ENCODE measurements at places on chromosomes 3 and 15.
A peak's percentile ranks its signal among the peaks of the same experiment; 100 is the strongest.

DNA sequence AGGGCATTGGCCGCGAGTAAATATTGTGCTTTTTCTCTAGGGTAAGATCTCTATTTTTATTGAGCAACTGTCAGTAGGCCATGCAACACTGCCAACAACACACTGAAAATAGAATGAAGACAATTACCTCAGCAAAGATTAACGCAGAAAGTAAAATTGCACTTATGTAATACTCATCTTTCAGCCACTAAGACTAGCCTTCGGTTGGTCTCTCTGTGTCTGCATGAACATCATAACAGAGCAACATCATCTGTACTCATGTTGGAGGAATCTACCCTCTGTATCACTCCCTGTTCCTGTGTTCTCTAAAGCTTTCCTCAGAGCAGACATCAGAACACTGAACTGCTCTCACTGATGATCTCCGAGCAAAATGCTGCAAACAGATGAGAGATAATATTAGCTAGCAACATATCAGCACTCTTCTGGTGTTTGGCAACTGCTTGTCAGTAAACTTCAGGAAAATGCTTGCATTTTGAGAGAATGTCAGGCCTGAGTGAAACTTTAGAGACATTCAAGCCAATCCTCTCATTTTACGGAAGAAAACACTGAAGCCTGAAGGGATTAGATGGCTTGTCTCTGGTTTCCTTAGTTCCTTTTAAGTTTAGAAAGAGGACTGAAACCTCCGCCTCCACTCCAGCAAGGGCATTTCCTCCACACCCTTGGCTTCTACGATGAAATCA is 8.4 kb upstream of the LRRC3B start:
- no peak for DNase-seq

GRCh38 chr15:70560617-70561328 is 202.6 kb downstream of the UACA start:
- no peak for DNase-seq

- peak; percentile 42 for DNase-seq
These were observed 83.7 kb downstream of the CMSS1 start for GRCh38 chr3:99901200-99901926.

DNA sequence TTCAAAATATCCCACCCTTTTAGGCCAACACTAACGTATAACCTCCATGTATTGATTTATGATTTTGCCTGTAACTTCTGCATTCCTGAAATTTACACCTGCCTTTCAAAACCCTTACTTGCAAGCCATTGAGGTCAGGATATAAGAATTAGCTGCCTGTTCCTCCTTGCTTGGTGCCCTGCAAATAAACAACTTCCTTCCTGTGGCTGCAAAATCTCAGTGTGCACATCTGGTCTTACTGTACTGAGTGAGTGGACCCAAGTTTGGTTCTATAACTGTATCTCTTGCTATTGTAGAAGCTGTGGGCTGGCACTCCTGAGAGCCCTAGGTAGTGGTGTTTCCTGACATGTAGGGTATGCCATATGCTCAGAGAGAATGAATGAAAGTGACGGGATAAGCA is 191.1 kb upstream of the RASGRP1 start:
- DNase-seq: no peak

- no peak for DNase-seq
These were observed 4.2 kb upstream of the DAPK2 start for GRCh38 chr15:64050281-64051092.

DNA sequence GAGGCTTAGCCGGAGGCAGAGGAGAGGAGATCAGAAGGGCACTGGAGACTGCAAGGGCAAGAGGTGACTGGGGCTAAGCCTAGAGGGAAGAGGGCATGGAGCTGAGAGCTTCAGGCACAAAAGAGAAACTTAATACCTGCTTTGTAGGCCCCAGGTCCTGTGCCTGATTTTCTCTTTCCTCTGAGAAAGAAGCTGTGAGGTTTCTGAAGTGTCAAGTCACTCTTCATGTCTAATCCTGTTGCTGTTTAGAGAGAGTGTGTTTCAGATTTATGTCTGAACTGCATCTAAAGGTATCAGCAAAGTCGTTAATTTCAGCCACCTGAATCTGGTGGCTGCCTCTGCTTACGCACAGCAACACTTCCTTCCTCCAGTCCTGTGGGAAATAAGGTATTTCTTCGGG is 106.9 kb upstream of the RNU6-1 start:
- DNase-seq: no peak

- DNase-seq: peak; percentile 18
These were observed 74.4 kb upstream of the CHRNB4 start for GRCh38 chr15:78715434-78715833.

DNA sequence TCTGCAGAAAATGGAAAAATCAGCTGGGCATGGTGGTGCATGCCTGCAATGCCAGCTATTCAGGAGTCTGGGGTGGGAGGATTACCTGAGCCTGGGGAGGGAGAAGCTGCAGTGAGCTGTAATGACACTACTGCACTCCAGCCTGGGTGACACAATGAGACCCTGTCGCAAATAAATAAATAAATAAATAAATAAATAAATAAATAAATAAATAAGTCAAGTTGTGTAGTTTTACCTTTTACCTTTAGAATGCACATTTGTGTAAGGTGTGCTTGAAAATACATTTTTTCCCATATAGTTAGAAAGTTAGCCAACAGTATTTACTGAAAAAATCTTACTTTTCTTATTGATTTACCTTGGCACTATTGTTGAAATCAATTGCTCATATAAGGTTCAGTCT is 515.6 kb downstream of the NAALADL2 start:
- DNase-seq: no peak

DNA sequence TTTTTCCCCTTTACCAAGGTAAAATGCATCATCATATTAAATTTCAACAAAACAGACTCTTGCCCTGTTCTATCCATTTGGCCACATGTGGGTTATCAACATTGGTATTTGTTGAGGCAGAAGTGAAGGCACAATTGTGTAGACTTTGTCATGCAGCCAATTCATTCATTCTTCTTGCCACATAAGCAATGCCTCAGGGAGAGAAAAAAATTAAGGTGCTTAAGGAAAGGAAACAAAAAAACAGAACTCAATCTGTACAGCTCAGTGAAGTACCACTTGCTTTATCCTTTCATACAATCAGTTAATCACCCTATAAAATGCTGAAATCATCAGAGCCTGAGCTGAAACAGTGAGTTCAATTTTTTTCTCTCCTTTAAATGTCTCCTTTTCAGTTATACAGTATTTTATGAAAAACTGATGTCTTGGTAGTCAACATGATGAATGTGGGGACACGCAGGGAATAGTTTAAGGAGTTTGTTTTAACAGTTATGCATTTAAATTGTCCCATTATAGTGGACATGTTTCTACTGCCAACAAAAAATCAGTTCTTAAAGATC is 588.9 kb downstream of the MFSD1 start:
- DNase-seq: no peak

DNA sequence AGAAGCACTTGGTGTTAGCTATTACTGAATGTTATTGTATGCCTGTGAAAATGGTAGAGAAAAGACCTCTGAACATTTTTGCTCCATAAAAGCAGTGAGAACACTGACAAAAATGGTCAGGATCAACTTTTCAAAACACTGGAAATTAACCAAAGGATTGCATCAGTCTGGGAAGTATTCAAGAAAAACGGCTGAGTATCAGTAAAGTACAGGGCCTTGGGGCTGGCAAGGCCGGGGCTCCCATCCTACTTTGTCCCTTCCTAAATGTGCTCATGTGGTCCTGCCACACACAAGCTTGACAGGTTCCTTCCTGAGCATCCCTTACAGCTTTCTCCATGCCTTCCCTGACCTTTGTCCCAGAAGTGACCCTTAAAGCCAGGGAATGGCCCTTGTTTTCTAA is 84.0 kb downstream of the CFAP20DC start:
- DNase-seq: no peak

- DNase-seq: no peak
These were observed 48.8 kb downstream of the FBXO22 start for GRCh38 chr15:75952525-75952924.

GRCh38 chr3:4351872-4352271 is 48.7 kb downstream of the SETMAR start:
- no peak for DNase-seq

GRCh38 chr3:94187697-94188096 is 124.8 kb downstream of the NSUN3 start:
- DNase-seq: no peak

GRCh38 chr3:47478022-47478421 is 2.3 kb upstream of the SCAP start:
- DNase-seq: no peak

GRCh38 chr3:136626493-136626892 is 125.7 kb downstream of the STAG1 start:
- no peak for DNase-seq

DNA sequence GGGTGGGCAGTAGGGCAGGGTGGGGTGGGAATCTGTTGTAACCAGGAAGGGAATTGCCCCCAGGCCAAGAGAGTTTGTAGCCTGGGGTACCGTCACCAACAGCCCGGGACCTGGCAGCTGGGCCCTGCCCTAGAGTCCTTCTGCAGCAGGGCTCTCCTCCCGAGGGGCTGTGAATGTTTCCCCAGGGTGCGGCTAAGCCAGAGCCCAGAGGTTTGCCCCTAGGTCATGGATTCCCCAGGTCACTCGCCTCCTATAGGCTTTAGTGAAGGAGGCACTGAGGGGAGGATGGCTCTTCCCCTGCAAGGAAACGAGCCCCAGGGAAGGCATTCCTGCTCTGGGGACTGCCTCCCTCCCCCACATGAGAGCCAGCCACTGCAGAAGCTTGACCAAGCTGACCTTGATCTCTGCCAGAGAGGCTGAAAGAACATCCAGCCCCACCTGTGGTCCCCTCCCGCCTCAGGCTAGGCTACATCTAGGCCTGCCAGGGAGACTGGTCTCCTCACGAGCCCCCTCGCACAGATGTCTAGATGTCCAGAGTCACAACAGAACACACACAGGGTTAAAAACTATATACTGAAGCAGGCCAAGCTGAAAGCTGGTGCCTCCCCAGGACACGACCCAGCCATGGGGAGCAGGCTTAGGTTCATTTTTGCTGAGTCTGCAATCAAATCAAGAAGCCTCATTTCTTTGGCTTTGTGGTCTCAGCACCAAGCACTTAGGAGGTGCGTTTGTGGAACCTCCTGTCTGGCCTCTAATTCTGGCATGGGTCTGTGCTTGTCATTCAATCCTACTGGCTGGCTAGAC is 69.1 kb upstream of the TAMM41 start:
- no peak for DNase-seq

- DNase-seq: peak; percentile 12
These were observed 262.1 kb downstream of the NAALADL2 start for GRCh38 chr3:175121225-175121624.

DNA sequence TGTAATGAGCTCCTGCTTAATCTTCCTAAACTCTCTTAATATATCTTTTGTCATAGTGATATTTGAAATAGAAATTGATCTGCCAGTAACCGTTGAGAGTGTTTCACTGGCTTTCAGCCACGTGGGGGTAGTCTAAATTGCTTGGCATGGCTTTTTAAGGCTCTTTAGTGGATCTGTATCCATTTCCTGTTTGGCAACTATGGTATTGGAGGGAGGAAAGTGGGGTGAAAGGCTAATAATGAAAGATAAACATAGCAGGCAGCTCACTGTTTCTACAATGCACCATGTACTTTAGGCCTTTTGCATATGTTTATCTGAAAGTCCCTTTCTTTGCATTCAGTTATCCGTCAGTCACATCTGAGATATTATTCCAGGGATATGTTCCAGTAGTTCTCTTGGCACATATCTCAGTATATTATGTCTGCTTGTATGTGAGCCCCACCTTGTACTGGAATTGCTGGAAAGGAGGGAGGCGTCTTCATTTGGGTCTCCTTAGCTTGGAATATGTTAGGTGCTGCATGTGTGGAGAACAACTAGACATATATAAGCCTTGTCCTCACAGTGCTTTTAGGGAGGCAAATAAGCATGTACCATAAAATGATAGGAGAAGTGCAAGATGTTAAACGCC is 10.8 kb downstream of the TOPAZ1 start:
- DNase-seq: no peak

DNA sequence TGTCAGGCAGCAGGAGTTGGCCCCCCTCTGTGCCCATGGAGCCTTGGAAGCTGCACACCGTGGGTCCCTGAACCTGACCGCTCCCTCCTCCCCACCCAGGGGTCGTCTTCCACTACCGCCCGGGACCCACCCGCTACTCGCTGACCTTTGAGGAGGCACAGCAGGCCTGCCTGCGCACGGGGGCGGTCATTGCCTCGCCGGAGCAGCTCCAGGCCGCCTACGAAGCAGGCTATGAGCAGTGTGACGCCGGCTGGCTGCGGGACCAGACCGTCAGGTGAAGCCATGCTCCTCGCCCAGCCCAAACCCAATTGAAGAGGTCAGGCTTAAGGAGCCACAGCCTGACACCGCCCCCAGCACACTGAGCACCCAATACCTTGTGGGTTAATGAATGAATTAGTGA is 43.9 kb downstream of the ACAN start:
- DNase-seq: no peak

DNA sequence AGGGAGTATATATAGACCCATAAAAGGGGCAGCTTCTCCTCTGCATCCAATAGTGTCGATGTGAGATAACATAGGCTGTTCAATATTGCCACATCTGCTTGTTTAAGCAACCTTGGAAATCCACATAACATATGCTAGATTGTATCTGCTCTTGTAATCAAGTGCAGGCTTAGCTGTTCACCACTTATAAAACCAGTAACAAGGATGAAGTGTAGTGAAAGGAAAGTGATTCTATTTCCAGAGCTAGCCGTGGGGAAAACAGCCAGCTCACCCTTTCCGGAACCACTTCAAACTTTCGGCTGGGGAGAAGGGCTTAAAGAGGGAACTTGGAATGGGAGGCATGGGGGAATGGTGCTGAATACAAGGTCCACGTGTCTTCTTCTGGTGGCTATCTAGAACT is 204.0 kb downstream of the TAFA4 start:
- DNase-seq: no peak

- DNase-seq: no peak
These were observed 44.1 kb upstream of the PFN2 start for GRCh38 chr3:150014782-150015181.

- DNase-seq: no peak
These were observed 102.6 kb downstream of the ITPR1 start for GRCh38 chr3:4595710-4596113.

DNA sequence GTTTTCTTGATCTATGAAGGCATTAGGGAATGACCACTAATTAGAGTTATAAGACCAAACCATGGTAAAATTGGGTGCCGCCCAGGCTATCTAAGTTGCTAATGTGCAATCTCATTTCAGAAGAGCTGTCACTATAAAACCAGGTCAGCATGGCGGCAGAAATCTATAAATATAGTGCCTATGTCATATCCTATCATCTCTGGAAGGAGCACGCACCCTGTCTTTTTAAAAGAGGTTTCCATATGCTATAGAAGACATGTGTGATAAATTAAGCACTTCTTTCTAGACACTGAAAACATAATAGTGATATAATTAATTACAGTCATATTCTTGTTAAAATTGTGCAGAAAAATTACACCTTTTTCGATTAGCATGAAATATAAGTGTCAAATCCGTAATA is 152.0 kb upstream of the MDFIC2 start:
- DNase-seq: no peak

GRCh38 chr3:75176937-75177336 is 487.2 kb upstream of the FRG2C start:
- DNase-seq: no peak

DNA sequence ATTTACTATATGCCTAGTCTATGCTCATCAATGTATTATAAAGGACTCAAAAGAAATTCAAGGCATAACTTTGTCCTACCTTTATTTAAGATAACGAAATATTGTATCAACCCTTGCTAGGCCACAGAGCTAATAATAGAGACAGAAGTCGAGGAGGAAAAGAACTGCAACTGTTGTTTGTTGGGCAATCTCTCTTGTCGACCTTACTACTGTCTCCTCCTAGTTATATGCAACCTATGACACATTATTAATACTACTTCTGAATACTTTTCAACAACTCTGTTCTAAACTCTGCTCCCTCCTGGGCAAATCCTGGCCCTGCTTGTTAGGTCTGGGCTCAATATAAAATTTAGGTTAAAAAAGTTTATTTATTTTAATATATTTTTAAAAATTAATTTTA is 24.6 kb downstream of the SPPL2A start:
- DNase-seq: no peak

Measured in Caki2 (cell line).